ENCODE measurements at places on chromosomes 6 and 20. TPM values are rescaled to one million over a fixed set of nuclear protein-coding genes. Genes with fewer than 3 reads are reported as not detected.
A peak's percentile ranks its signal among the peaks of the same experiment; 100 is the strongest.

The ZC2HC1B gene
- 0.34 TPM for total RNA-seq

DNA sequence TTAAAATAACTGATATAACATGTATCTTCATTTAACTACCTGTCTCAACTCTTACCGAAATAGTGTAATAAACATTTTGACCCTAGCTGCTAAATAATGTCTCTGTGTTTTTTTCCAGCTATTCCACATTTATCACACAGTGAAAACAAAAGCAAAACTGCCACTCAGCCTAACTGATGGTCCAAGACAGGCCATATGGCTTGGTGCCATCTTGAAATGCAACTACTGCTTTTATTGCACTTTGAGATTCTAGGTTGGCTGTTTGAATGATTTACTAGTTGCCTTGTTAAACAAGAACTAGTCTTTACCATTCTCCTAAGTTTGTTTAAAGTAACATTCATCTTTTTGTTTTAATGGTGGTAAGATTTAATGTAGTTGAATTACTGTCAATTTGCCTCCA lies 739.8 kb downstream of the TFAP2A start:
- H3K4me3 ChIP-seq, result no peak overlapping the region
- no peaks in the 10 kb centered on the region for H3K36me3 ChIP-seq
- no peak for DNase-seq
- no peak overlapping the region for H3K27ac ChIP-seq
- no peaks in the 10 kb centered on the region for H3K27me3 ChIP-seq
- no peaks in the 10 kb centered on the region for H3K4me1 ChIP-seq

The BMP7 gene
- not detected for total RNA-seq

GRCh38 chr6:120945905-120946594 lies 388.2 kb downstream of the TBC1D32 start:
- no peaks in the 10 kb centered on the region for H3K4me1 ChIP-seq
- no peaks in the 10 kb centered on the region for H3K27me3 ChIP-seq
- no peaks in the 10 kb centered on the region for H3K36me3 ChIP-seq
- DNase-seq, result no peak

The ZNF391 gene
- 0.60 TPM for total RNA-seq

GRCh38 chr6:129691709-129692108 lies 18.3 kb downstream of the ARHGAP18 start:
- H3K27ac ChIP-seq, result peak overlapping the region; percentile 11
- H3K4me1 ChIP-seq, result peaks cover 25% of the 10 kb centered on the region
- DNase-seq, result no peak
- no peaks in the 10 kb centered on the region for H3K36me3 ChIP-seq
- no peak overlapping the region for H3K4me3 ChIP-seq

The ABHD16B gene
- total RNA-seq, result not detected

The TXLNB gene
- 0.42 TPM for total RNA-seq

The TENT5A gene
- 6.2 TPM for total RNA-seq

The RGS17 gene
- total RNA-seq, result not detected

GRCh38 chr6:117601811-117602150 lies 530 bp downstream of the GOPC start:
- no peak for DNase-seq
- peaks cover 28% of the 10 kb centered on the region for H3K4me1 ChIP-seq
- no peaks in the 10 kb centered on the region for H3K36me3 ChIP-seq
- H3K27me3 ChIP-seq, result peaks cover 6% of the 10 kb centered on the region
- H3K4me3 ChIP-seq, result peak overlapping the region; percentile 99

The AKAP7 gene
- 11.6 TPM for total RNA-seq

The FAM83C gene
- not detected for total RNA-seq
